Endothelial cell of umbilical vein (primary cell): ENCODE measurements at places on chromosomes 4 and X.

GRCh38 chr4:46329118-46329976 lies 60.6 kb downstream of the GABRA2 start:
- no peak for DNase-seq

GRCh38 chr4:101954975-101955678 lies 164.6 kb downstream of the BANK1 start:
- DNase-seq, result no peak

DNA sequence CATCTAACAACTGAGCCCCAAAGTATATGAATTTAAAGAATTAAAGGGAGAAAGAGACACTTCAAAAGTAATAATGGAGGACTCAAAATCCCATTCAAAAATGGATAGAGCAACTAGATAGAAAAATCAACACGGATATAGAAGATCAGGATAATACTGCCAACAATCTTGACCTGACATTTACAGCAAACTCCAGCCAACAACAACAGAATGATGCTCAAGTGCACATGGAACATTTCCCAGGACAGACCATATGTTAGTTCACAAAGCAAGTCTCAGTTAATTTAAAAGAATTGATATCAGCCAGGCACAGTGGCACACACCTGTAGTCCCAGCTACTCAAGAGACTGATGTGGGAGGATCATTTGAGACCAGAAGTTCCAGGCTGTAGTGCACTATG lies 72.0 kb upstream of the SMARCAD1 start:
- no peak for DNase-seq

DNA sequence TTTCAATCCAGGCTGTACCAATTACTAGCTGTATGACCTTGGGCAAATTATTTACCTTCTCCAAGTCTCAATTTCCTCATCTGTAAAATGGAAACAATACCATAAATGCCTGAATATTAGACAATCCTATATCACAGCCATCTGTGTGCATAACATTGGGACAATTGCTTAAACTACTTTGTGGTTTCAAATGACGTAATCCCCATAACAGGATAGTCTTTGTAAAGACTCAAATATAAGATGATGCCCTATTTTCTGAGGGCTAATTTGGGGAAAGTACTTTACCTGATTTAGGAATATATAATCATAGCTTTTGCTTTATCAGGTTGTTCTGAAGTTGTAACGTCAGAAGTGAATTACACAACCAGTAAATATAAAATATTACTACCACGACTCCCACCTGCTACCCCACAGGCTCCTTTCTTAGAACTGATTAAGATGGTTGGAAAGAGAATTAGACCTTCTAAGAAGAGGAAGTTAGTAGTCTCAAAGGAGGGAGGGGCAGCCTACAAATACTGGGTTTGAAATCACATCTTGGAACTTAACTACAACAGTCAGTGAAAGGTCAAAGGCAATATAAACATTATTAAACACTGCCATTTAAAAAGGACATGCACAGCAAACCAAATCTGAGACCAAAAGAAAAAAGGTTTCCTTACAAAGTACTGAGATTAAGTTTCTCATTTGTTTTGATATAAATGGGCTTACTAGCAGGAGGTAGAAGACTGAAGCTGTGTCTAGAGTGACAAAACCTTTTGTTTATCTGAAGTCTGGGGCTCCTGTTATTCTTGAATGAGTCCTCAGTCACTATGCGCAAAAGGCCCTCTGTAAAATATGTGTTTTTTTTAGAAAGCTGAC lies 215.0 kb downstream of the SCFD2 start:
- no peak for DNase-seq

DNA sequence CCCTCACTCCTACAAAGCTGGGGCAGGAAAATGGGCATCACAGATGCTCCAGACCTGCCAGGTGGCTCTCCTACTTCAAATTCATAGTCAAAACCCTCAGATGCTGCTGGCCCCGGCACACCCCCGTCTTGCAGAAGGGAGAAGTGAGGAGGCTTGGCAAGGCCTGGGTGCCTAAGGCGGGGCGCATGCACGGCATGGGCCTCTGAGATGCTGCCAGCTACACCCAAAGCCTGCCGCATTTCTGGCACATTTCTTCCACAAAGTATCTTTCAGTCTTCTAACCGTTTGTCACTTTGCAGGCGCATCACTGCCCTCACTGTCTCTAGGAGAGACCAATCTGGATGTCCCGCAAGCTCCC lies 19.6 kb downstream of the WDR1 start:
- no peak for DNase-seq

DNA sequence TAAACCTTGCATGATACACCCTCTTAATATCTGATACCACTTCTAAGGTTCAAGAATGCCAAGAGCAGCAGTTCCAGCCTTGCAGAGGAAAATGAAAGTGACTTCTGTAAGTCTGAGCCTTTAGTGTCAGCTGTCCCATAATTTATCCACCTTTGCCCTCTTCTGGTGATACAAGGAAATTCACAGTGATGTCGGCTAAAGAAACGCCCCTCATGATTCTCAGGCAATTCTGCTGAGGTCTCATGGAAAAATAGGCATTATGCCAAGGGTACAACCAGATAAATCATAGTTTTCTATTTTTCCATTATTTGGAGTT lies 172.2 kb upstream of the CXCL13 start:
- DNase-seq, result peak; percentile 56

- no peak for DNase-seq
Measured at GRCh38 chr4:84441758-84442377, 57.2 kb downstream of the NKX6-1 start.

GRCh38 chrX:46180258-46180687 lies 364.9 kb downstream of the ZNF674 start:
- DNase-seq, result no peak

GRCh38 chr4:22514001-22514400 lies 1.9 kb downstream of the ADGRA3 start:
- DNase-seq, result peak; percentile 48

DNA sequence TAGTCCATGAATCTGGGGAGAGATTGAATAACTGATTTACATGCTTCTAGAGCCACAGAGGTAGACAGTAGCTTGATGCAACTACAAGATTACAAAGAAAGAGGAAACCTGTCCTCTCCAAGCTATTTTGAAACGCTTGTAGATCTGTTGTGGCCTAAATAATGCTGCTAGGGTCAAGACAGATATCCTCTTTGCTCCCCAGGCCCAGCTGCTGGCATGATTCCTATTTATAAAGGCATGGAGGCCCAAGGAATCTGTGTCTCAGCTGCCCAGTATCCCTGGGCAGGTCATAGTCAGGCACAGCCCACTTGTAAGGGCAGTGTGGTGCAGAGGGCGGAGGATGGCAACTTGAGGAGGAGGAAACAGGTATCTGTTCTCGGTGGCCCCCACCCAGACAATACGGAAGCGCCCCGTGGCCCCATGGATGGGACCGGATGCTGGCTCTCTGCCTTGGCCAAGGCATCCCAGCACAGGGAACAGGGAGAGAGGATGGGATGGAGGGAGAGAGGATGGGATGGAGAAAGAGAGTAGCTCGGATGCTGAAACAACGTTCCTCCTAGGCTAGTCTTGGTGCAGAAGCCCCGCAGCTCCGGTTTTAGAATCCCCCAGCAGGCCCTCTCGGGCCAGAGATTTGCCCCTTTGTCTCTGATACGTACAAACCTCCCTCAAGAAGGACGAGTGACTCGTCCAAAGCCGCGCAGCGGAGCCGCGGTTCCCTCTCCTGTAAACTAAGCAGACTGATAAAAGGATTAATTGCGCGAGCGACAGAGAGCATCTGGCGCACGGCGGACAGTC lies 767 bp upstream of the SMIM20 start:
- peak; percentile 15 for DNase-seq

DNA sequence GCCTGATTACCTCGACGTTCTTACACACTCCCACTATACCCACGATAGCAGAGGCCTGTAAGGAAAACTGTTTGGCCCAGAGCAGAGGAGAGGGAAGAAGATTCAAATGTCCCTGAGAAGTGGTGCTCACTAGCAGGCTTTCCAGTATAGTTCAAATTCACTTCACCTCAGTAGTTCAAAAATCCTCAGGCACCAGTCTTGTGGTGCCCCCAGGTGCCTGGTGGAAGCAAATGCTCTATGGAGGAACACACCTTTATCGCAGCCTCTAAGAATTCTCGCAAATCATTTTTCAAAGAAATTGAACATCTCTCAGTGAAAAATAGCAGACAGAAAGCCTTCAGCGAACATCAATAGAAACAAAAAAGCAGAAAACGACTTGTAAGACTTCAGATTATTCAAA lies 12.2 kb upstream of the MTMR1 start:
- peak; percentile 28 for DNase-seq

GRCh38 chrX:37815366-37815765 lies 32.0 kb downstream of the DYNLT3 start:
- no peak for DNase-seq

DNA sequence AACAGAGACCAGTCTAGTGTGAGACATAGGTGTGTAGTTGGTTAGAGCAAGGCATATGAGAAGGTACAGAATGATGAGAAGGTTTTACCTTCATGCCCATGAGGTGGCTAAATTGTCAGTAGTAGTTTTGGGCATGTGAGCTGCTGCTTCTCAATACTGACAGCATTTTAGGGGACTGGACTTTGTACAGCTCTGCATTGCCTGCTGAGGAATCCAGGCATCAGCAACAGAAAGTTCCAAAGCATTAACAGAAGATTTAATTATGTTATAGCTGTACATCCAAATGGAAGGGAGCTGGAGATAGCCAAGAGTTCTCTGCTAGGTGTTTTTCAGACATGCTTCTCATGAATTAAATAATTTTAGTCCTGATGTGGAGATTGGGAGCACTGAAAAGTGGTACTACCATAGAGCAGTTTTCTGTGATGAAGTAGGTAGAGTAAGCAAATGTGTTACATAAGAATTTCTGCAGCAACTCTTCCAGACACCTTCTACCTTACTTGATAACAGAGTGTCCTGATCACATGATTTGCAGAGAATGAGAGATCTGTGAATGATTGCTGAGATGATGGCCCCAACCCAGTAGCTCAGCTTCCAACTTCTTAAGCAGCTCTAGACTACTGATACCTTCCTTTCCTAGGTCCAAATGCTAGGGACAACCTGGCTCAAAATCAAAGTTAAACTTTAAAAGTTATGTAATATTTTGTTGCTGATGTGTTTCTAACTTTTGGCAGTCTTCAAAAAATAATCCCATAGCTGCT lies 30.4 kb downstream of the FNIP2 start:
- no peak for DNase-seq

DNA sequence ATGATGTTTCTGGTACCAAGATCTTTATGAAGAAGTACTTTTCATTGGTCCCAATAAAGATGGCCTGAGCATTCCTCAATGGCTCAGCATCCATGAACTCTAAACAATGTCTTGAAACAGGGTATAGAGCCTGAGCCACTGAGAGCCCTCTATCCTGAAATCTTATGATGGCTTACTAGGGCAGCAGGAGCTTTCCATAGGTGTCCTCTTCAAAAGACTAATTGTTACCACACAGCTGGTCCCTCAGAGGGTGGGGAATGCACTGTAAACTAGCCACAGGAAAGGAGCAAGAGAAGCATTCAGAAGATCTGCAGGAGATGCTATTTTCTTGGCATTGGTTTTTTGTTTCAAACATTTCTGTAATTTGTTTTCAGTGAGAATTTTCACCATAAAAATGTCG lies 5.6 kb upstream of the BANK1 start:
- DNase-seq, result no peak

DNA sequence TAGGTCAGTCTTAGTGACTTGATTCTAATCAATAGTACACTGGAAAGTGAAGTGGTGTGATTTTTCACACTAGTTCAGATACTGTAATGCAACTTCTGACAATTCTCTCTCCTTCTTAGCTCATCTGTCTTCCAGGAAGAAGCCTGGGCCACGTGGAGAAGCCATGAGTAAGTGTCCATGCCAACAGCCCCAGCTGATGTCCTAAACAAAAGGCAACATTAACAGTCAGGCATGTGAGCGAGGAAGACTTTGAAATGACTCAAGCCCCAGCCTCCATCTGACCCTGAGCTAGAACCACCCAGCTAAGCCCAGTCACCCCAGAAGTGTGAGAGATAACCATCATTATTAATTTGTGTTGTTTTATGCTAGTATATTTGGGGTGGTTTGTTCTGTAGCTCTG lies 115.7 kb upstream of the MAGEB16 start:
- DNase-seq, result no peak

GRCh38 chr4:40672528-40673522 lies 43.2 kb upstream of the RBM47 start:
- DNase-seq, result peak; percentile 78

DNA sequence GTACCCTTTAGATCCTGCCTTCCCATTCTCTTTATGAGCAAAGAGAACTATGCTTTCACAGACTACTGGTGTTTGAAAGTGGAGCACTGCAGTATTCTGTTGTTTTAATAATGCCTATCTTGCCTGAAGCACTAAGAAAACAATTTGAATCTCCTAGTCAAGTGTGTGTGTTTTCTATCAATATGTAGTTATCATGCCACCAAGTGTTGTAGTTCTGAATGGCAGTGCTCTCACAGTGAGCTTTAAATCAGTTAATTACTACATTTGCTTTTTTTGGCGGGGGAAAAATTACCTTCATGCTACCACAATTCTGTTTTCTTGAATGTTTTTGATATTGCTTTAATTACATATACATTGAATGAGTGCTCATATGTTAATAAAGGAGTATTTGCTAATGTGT lies 143.6 kb upstream of the FAM47A start:
- peak; percentile 2 for DNase-seq

- no peak for DNase-seq
Measured at GRCh38 chrX:139290310-139290709, 240.2 kb upstream of the F9 start.

GRCh38 chrX:130857207-130857606 lies 45.8 kb downstream of the ENOX2 start:
- DNase-seq, result no peak

- DNase-seq, result no peak
Measured at GRCh38 chrX:56798866-56799758, 70.1 kb downstream of the NBDY start.

- DNase-seq, result no peak
Measured at GRCh38 chr4:56658528-56658927, 22.6 kb downstream of the HOPX start.

- DNase-seq, result no peak
Measured at GRCh38 chr4:186404562-186405134, 138.7 kb downstream of the F11 start.

DNA sequence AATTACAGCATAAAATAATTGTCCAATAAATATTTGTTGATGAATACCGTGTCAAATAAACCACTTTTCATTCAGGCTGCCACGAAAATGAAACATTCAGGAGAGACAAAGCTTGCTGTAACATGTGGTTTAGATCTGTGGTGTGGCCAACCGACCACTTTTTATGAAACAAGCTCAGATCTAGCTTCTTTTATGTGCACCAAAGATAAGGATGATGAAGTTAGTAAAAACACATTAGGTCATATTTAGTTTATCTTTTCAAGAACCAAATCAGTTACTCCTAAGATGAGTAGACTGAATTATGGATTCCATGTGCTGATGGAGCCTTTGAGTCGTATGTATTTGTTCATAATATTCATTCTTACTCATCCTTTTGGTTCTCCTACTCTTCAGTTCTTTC lies 35.8 kb downstream of the STOX2 start:
- DNase-seq, result no peak

DNA sequence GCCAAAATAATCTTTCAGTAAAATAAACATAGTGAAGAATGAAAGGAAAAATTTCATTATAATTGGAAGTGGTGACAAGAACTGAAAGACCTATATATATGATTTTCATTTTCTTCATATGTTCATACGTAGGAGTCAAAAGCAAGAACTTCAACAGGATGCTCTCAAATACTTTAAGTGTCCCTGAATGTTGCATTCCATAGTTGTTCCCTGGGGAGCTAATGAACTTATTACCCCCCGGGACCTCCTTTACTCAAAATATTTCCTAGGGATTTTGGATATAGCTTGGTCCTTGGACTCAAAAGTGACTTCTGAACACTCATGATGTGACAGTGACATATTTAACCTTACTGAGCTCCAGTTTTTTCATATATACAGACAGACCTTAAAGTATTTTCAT lies 44.9 kb upstream of the NDST4 start:
- no peak for DNase-seq

- no peak for DNase-seq
Measured at GRCh38 chr4:64495946-64496345, 86.7 kb upstream of the TECRL start.
